Stimulated activated CD8-positive, alpha-beta memory T cell treated with anti-CD3 and anti-CD28 coated beads, Interleukin-15, amount 100 ng/mL, for 24 hours (primary cell): ENCODE measurements at places on chromosomes 12 and 14.
A peak's percentile ranks its signal among the peaks of the same experiment; 100 is the strongest.

- no peak for DNase-seq
Measured at GRCh38 chr14:100536721-100537445, 50.3 kb downstream of the BEGAIN start.

GRCh38 chr14:105019861-105020814 lies 745 bp downstream of the CDCA4 start:
- peak; percentile 35 for DNase-seq

DNA sequence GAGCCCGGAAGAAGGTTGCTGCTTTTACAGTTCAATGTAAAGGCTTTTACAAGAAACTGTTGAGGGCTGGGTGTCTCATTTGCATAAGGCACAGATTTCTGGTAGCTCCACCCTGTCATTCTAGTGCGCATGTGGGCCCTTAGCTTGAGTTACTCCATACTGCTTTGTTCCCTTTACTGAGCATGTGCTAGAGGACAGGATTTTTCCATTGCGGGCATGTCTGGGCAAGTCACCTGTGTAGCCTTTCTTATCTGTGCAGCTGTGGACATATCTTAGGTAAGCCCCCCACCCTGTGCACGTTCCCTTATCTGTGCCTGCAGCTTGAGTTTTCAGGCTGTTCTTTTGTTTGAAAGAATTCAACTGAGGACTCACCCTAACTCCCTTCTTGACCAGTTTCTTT lies 56.2 kb upstream of the ARHGAP5 start:
- no peak for DNase-seq

- DNase-seq = no peak
Measured at GRCh38 chr14:58861586-58861985, 223.8 kb downstream of the DACT1 start.

DNA sequence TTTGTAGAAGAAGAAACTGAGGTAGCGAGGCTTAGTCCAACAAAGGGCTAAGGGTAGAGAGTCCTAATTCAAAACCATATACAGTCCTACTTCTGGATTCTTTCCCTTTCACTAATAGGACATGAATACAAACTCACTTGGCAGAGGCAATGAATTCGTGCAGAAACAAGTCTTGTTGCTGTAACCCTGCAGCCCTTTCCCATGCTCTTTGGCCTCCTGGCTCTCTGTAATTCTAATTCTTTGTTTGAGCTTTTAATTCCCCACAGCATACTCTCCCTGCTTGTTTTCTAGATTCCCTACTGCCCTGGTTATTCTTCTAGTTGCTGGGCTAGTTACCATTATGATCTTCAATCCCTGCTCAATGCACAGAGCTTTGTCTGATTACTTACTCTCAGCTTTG lies 381.4 kb downstream of the ETNK1 start:
- no peak for DNase-seq
